HFFc6 (cell line): ENCODE measurements at places on chromosomes 2 and 18. TPM values are rescaled to one million over a fixed set of nuclear protein-coding genes. Genes with fewer than 3 reads are reported as not detected.

Gene RNF144A
- total RNA-seq = not detected in 3 replicates

Gene FLACC1
- total RNA-seq = 0.59 to 1.6 TPM (median 1.1 TPM) in 3 replicates

DNA sequence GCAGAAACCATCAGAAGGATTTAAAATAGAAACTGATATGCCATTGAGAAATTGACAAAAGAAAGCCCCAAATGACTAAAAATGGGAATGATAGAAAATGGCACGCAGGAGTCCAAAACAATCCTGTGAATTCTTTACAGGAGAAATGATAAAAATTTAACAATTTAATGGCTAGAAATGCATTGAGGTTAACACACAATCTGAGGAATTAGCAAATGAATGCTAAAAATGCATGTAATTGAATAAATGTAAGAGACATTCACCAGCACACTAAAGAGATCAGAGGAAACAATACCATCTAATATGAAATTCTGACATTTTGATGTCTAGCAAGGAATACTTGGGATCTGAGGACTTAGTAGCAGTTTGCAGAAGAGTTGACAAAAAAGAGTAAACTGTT is 37.0 kb downstream of the MARCHF4 start:
- DNase-seq = no peak

DNA sequence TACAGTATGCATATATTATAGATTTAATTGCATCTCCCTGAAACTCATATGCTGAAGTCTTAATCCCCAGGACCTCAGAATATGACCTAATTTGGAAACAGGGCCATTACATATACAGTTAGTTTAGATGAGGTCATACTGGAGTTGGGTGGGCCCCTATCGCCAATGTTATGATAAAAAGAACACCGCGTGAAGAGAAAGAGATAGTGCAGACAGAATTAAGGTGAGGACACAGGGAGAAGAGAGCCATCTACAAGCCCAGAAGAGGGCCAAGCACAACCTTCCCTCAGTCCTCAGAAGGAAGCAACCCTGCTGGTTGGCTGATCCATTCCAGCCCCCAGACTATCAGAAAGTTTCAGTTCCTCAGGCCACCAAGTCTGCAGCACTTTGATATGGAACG is 311.9 kb upstream of the RAB6C start:
- DNase-seq = no peak

DNA sequence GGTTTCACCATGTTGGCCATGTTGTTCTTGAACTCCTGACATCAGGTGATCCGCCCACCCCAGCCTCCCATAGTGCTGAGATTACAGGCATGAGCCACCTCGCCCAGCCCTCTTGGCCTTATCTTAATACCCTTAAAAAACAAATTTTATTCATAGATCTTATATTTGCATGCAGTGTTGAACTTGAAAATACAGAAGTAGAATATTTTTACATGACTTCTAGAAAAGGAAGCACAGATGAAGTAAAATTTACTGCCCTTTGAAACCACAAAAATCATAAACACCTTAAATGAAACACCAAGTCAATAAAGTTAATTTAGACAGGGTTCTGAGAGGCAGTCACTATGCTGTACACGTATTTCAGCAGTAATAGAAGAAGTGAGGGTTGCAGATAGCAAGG is 145.7 kb downstream of the CERS6 start:
- no peak for DNase-seq

DNA sequence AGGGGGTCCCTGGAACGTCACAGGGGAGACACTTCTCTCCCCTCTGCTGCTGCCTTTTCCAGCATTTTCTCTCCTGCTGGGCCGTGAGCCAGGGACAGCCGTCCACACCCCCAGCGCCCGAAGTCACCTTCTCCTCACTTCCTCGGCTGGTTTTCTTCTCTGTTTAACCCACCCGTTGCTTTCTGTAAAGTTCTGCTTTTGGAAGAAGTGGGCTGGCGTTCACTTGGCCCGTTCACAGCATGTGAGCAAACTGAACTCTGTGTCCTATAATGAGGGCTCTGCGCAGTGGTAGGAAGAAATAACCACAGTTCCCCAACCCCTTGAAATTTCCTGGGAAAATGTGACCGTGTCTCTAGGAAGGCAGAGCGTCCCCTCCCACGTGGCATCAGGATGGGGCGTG is 187.0 kb upstream of the HDAC4 start:
- DNase-seq = no peak

GRCh38 chr2:117845304-117845703 is 30.8 kb downstream of the DDX18 start:
- no peak for DNase-seq

- no peak for DNase-seq
These were observed 11.0 kb upstream of the EPG5 start for GRCh38 chr18:45978084-45978483.

DNA sequence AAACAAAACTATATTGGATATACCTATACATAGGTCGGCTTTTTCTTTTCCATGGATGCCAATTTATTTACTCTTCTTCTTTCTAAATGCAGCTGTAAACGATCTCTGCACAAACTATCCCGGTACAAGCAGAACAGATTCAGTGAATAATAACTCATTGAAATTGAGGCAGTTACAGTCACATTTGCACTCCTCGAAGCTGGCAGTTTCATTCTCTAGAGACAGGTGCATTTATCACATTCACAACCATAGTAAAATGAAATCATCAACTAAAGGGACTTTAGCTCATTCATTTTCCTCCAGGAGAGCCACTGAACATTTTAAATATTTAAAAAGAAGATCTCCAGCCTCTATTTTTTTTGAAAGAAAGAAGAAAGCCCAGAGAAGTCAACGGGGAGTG is 551.7 kb downstream of the LRP1B start:
- DNase-seq = no peak

Gene SPP2
- total RNA-seq = not detected in 3 replicates

DNA sequence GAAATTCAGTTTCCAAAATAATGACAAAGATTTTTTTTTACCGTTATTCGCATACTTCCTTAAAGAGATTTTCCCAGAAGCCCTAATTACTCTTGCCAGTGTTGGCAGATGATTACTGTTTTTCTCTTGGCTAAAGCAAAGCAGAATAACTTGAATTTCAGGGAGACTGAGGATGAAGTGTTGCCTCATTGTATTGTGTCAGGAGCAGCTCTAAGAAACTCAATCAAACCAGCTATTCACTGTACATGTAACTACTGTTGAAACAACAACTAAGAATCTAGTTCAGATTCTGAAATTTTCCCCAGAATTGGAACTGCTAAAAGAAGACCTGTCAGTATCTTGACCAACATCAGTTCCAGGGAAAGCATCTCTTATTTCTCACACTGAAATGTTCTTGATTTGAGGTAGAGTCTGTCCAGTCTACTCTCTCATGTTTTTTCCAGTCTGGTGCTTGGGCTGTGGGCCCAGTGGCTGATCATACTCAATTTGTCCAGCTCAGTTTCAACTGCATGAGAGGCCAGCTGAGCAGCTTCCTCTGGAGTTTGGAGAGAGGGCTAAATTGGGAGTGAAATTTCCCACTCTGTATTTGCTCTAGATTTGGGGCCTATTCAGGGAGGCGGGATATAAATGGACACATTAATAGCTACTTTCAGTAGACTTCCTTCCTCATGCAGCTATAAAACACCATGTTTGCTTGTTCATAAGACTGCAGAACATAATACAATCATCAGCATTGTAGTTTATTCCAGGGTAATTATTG is 78.5 kb downstream of the PPP1R1C start:
- no peak for DNase-seq

Gene MAL
- not detected in 3 replicates for total RNA-seq

Gene ASNSD1
- total RNA-seq = 37.1 to 44.4 TPM (median 37.1 TPM) in 3 replicates

Gene RETREG2
- 76.4 to 82.3 TPM (median 80.1 TPM) in 3 replicates for total RNA-seq

GRCh38 chr18:6714010-6714409 is 15.5 kb upstream of the ARHGAP28 start:
- DNase-seq = no peak

GRCh38 chr18:10121028-10121427 is 207.2 kb downstream of the VAPA start:
- DNase-seq = no peak

Gene SLC16A14
- 0.16 and 0.31 TPM in 2 replicates for total RNA-seq

Gene TMEM182
- 2.0 to 2.5 TPM (median 2.5 TPM) in 3 replicates for total RNA-seq

Gene ERFE
- 0.19 to 0.40 TPM in 2 of 3 replicates, not detected in the other for total RNA-seq

DNA sequence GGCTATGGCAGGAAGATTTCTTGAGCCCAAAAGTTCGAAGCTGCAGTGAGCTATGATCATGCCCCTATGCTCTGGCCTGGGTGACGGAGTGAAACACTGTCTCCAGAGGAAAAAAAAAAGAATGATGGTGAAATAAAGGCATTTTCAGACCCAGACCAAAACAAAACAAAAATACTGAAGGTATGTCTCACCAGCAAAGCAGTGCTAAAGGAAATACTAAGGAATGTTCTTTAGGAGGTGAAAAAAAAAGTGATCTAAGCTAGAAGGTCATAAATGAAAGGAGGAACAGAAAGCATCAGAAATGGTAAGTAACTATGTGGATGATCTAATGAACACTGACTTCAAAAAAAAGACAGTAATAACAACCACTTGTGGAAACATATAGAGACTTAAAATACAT is 18.7 kb downstream of the SS18 start:
- DNase-seq = no peak

Gene FOXI3
- not detected in 3 replicates for total RNA-seq

Gene CPLX4
- not detected in 3 replicates for total RNA-seq

DNA sequence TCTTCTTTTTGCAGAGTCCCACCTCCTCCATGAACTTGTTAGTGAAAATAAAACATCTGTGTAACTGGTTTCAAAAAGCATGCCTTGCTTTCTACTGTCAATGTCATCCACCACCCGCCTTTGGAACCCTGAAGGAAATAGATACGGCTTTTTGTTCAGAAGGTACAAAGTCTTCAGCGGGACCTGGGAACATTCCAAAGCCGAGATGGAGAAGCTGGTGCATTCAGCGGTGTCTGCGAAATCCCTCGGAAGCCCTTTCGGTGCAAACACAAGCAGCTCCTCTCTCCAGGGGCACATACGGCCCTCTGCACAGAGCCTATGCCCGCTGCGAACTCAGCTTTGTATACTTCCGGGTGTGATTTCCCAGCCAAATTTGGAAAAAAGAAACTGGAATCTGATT is 555.8 kb upstream of the SALL3 start:
- DNase-seq = no peak

Gene MFSD2B
- total RNA-seq = 0.34 and 0.63 TPM in 2 replicates

Gene REG1B
- total RNA-seq = not detected in 3 replicates

GRCh38 chr2:35220461-35220860 is 1135.1 kb upstream of the CRIM1 start:
- no peak for DNase-seq

Gene PLCL1
- total RNA-seq = 0.10 TPM in 1 of 2 replicates, not detected in the other

Gene TRIM54
- total RNA-seq = not detected in 3 replicates

Gene WDR43
- 67.8 and 71.7 TPM in 2 replicates for total RNA-seq

Gene IL1F10
- not detected in 3 replicates for total RNA-seq

Gene EVA1A
- 69.2 to 85.1 TPM (median 77.1 TPM) in 3 replicates for total RNA-seq

- DNase-seq = no peak
These were observed 32.2 kb upstream of the REL start for GRCh38 chr2:60849187-60849586.

Gene CTNNA2
- not detected in 3 replicates for total RNA-seq

DNA sequence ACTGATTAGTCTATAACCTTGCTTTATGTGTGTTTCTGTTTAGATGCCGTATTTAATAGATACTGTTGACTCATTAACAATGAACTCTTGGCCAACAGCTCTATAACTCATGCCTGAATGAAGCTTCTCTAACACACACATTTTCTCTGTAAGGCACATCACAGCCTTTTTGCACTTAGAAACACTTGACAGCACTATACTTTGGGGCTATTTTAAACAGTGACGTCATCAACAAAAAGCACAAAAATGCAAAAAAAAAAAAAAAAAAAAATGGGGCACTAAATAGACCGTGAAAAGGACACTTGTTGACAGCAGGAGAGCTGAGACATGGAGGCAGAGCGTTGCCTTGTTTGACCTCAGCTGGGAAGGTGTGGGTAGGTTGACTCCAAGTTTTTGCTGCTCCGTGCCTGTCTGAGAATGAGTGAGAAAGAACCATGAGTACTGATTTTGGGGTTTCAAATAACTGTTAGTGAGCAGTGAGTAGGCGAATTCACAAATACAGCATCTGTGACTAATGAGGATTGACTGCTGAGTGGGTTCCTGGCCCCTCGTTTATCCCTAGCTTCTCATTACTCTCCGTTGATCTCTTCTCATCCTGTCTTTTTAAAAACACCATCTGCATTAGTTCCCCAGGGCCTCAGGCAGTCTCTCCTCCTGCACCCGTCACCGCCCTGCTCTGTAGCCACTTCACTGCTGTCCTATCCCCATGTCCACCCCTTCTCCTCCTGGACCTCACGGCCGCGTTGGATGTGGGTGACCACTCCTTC is 24.4 kb downstream of the SPP2 start:
- DNase-seq = no peak

- peak; percentile 25 for DNase-seq
These were observed 1.7 kb upstream of the STAMBP start for GRCh38 chr2:73827018-73827417.

GRCh38 chr18:28504066-28504465 is 327.1 kb upstream of the CDH2 start:
- no peak for DNase-seq

GRCh38 chr2:231342061-231342711 is 53.3 kb upstream of the B3GNT7 start:
- DNase-seq = no peak

Gene SCN3A
- 2.0 TPM in 1 of 2 replicates, not detected in the other for total RNA-seq

DNA sequence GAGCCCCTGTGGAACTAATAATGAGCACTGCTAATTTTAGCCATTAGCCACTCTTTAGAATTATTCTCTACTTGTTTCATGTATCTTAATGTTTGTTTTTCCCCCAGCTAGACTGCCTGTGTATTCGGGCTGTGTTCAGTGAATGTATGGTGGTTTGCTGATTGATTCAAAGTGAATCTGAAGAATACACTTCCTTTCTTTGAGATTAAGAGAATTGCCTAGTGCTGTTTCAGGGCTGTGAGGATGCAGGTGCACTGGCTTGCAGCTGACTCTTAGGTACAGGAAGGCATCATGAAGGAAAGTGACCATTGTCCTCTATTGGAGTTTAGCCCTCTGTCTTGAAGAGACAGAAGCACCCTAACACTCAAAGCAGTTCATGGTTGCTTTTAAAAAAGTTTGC is 138.7 kb downstream of the CERS6 start:
- no peak for DNase-seq

DNA sequence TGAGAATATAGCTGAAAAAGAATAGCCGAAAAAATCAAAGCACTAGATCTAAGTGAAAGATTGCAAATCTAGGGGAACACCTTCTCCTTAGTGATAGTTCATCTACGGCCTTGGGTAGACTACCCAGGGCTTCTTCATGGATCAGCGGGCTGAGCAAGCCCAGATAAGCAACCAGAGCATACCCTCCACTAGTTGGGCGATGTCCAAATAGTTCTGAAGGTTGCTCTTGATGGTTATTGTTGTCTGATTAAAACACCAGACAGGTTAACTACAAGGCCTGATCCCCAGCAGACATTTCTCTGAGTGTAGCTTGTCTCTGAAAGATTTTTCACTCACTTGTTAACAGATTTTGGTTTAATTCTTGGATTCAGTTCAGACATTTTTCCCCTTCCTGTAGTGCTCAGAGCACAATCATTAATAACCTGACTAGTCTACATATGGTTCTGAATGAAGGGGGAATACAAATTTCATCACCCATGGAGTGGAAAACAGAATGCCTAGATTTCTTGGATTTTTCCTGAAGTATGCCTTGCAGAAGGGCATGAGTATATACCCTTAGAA is 99.6 kb downstream of the BABAM2 start:
- no peak for DNase-seq

Gene ORC2
- 26.2 to 31.9 TPM (median 26.7 TPM) in 3 replicates for total RNA-seq
